ENCODE measurements at places on chromosomes 7 and 10.
A peak's percentile ranks its signal among the peaks of the same experiment; 100 is the strongest.

- no peak for DNase-seq
These were observed 123.2 kb downstream of the SLC16A9 start for GRCh38 chr10:59586407-59586891.

DNA sequence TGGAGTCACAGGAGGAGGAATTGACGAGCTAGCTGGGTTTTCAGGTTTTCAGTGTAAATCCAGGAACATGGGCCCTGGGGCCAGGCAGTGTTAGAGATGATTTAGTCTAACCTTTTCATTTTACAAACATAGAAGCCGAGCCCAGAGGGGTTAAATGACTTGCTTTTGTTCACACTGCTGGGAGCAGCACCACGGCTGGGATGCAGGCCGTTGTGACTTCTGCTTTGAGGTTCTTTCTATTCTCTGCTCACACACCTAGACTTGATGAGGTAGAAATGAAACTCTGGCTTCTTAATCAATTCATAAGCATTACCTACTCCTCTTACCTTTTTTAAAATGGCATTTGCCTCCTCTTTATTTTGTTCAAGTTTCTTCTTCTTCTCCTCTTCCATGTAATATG, 36.4 kb downstream of the CREB5 start:
- no peak for DNase-seq

- DNase-seq: peak; percentile 10
These were observed at the start of gene CYP3A5 for GRCh38 chr7:99679400-99680191. TSS of gene CYP3A5 (minus strand) at chr7:99679996. CDS start at chr7:99679896, 100 bp downstream.

- DNase-seq: no peak
These were observed 29.4 kb downstream of the DKK1 start for GRCh38 chr10:52343439-52343838.

DNA sequence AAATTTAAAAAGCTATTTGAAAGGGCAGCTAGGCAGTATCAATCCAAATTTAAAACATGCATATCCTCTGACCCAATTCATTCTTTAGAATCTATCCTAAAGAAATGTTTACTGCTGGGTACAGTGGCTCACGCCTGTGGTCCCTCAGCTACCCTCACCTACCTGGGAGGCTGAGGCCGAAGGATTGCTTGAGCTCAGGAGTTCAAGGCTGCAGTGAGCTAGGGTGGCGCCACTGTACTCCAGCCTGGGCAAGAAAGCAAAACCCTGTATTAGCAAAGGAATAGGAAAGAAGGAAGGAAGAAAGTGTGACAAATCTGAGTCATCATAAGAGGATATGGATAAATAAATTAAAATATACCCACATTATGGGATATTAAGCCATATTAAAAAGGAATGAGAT, 36.3 kb downstream of the C7orf33 start:
- DNase-seq: no peak

GRCh38 chr7:33816106-33816505, 89.2 kb upstream of the BMPER start:
- no peak for DNase-seq

GRCh38 chr7:111594602-111595001, 32.3 kb upstream of the IMMP2L start:
- DNase-seq: no peak

- no peak for DNase-seq
These were observed 39.6 kb downstream of the C10orf71 start for GRCh38 chr10:49338604-49339003.

- DNase-seq: no peak
These were observed 132.1 kb downstream of the EGFR start for GRCh38 chr7:55150709-55151451.

GRCh38 chr10:33087152-33087551, 129.1 kb upstream of the ITGB1 start:
- DNase-seq: no peak

DNA sequence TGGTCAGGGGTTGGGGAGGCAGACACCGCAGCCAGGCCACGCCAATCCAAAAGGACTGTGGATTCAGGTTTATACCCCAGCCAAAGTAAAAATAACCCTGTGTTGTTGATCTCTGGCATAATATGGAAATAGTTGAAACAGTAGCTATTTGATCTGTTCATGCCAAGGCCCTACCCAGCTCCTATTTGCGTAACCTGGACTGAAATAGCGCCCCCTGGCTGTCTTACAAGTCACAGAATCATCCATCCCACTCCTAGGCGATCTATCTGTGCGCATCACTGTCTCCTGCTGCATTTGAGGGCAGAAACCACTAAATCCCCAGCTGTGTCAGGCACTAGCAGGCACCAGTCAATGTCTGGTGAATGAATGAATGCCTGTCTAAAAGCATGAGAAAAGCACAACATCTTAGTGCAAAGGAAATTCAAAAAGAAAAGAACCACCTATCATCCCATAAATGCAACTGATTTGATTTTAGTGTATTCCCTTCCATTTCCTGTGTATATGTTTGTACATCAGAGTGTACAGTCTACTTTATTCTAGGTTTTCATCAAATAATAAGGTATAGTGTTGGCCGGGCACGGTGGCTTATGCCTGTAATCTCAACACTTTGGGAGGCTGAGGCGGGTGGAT, 160.0 kb downstream of the SLIT1 start:
- peak; percentile 51 for DNase-seq

DNA sequence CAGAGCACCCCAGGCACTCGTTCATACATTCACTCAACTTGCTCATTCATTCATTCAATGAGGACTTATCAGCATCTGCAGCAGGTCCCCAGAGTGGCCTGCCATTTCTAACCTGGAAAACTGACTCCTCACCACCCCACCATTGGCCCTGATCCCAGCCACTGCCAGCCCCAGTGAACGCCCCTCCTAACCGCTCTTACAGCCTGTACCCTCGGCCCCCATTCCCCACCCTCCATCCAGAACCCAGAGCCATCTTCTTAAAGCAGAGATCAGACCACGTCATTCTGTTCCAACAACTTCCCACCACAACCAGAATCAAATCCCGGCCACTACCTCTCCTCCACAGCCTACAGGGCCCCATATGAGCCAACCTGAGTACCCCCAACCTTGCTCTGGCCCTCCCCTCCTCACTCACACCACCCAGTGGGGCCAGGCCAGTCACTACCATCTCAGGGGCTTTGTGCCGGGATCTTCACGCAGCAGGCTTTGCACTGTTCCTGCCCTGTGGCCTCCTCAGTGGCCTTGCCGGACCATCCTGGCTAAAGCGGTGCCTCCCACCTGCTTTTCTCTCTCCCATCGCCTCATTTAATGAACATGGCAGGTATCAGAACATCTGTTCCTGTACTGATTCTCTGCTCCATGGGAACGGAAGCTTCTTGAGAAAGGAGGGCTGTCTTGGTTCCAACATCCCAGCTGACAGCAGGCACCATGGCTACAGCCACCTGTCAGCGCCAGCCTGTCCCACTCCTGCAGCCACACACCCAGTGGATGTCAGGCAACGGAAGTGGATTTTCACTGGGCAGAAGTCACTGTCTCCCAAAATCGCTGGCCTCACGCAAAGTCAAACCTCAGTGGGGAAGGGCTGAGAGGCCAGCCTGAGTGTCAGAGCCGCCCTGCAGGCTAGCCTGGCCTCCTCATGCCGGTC, 45.4 kb downstream of the FAM53B start:
- DNase-seq: no peak

Data from nephron progenitor cell (in vitro differentiated cells).